NB4 (cell line): ENCODE measurements at places on chromosomes 12 and 14.
A peak's percentile ranks its signal among the peaks of the same experiment; 100 is the strongest.

GRCh38 chr12:92363295-92364146 is 217.9 kb upstream of the BTG1 start:
- DNase-seq, result no peak

DNA sequence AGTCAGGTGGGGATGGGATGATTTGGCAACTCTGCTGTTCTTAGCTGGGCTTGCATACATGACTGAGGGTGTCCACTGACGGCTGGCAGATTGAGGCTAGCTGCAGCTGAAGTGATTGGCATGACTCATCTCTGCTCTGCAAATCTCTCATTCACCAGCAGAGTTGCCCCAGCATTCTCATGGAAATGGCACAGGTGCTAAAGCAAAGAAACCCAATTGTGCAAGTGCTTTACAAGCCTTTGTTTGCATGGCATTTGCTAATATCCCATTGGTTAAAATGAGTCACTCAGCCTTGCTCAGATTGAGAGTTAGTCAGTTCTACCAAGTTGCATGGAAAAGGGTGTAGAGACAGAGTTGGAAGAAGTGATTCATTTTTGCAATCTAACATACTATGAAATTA is 389.7 kb upstream of the FAR2 start:
- DNase-seq, result peak; percentile 31

DNA sequence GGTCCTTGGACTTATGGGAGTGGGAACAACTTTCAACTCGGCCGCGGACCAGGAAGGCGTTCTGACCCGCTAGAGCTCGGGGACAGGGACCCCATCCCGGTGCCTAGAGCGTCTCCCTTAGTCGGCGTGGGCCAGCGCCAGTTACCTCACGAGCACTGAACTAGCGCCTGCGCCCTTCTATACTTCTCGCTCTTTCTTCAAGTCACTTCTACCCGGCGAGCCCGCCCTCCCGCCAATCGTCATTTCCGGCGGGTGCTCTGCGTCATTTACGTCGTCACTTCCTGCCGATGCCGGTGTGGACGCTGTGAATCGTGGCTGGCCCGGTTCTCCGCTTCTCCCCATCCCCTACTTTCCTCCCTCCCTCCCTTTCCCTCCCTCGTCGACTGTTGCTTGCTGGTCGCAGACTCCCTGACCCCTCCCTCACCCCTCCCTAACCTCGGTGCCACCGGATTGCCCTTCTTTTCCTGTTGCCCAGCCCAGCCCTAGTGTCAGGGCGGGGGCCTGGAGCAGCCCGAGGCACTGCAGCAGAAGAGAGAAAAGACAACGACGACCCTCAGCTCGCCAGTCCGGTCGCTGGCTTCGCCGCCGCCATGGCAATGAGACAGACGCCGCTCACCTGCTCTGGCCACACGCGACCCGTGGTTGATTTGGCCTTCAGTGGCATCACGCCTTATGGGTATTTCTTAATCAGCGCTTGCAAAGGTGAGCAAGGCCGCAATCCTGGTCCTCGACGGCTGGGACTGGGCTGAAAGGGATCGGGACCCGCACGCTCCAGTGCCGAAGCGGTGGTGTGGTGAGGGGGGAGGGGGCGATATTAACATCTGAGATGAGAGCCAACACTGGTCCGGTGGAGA is at the start of gene STRAP:
Gene STRAP, plus strand, starts transcription at position 270 of the 854 bp plus-strand sequence. Its CDS starts 321 bp downstream, at position 591.
- peak; percentile 97 for DNase-seq

GRCh38 chr12:10293570-10294227 is 14.0 kb upstream of the KLRD1 start:
- DNase-seq, result no peak

- no peak for DNase-seq
Observed at GRCh38 chr14:42378274-42378673, 771.6 kb downstream of the LRFN5 start.

- no peak for DNase-seq
Observed at GRCh38 chr12:53961025-53961761, 6.5 kb downstream of the HOXC12 start.

GRCh38 chr14:68322940-68323620 is 469.8 kb downstream of the ZFP36L1 start:
- DNase-seq, result no peak

DNA sequence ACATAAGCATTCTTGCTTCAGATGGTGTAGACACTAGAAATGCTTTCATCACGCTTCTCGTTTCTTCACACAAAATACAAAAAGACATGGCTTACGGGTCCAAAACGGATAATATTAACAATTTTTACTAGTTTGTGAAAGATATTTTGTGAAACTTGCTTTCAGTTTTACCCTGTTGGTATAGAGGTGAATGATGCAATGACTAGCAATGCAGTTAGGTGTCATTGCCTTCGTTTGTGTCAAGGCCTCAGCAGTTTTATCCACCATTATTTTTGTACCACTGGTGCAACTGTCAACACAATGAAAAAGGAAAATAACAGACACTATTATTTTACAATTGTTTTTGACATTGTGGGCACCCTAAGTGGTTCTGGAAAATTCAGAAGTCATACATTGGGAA is 323.0 kb downstream of the FLRT2 start:
- DNase-seq, result no peak

- no peak for DNase-seq
Observed at GRCh38 chr12:7634561-7634960, 31.1 kb downstream of the APOBEC1 start.

DNA sequence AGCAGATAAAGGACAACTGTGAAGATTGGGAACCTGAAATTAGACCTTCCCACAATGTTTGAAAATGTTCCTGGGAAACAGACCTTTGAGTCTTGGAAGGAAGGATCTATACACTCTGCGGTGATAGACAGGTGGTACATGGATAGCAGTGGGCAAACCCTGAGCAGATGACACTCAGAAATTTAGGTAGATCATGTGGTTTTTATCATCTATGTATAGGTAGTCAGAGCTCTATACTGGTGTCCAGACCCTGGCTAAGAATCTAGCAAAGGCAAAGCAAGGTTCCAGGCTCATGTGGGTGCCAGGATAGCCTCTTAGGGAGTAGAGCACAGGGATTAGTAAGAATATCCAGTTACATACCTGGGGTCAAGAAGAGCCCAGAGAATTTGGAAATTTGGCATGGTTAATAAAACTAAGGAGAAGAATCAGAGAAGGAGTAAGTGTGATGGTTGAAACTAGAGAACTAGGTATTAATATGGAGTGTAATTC is 331.2 kb upstream of the FBXO33 start:
- no peak for DNase-seq

DNA sequence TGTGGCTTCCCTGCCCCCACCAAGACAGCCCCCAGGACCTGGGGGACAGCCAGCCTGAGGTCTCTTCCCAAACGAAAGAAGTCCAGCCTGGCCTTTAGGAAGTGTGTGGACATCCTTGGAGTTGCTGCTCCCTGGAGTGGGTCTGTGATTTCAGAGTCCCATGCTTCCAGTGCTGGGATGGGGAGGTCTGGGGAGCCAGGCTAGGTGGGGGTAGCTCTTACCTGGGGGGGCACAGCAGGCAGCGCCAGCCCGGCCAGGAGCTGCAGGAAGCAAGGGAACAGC is 509 bp downstream of the PGF start:
- no peak for DNase-seq

GRCh38 chr12:112091563-112091962 is 17.0 kb downstream of the NAA25 start:
- no peak for DNase-seq

DNA sequence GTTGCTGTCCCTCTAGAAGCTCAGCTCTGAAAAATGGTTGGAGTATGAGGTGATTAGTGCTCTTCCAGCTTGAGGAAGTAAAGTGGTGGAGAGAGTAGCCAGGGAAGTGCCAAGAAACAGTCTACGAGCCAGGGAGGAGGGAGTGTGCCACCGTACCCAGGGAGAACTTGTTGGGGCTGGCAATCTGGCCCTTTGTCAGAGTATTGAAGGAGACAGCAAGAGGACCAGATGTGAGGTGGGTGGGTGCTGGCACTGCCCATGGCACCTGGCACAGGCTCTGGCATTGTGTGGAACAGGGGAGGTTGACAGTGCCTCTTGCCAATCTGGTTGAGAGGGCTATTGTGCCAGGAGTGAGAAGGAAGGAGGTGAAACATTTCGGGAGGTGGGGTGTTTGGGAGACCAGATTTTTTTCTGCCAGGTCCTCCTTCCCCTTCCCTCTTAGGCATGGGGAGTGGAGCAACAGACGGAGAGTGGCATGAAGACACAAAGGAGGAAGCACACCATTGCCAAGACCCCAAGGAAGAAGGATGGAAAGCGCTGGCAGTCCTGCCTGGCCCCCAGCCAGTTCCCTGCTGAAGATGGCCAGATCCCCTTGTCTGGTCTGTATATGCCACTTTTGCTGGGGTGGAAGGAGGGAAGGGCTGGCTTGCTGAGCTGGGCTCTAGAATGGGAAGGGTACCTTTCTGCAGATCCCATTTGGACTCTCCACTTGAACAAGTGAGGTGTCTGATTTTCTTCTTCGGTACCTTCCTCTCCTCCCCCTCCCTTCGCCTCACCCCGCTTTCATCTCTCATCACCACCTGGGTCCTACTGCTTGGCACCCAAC is 37.5 kb downstream of the ZFHX2 start:
- DNase-seq, result no peak

DNA sequence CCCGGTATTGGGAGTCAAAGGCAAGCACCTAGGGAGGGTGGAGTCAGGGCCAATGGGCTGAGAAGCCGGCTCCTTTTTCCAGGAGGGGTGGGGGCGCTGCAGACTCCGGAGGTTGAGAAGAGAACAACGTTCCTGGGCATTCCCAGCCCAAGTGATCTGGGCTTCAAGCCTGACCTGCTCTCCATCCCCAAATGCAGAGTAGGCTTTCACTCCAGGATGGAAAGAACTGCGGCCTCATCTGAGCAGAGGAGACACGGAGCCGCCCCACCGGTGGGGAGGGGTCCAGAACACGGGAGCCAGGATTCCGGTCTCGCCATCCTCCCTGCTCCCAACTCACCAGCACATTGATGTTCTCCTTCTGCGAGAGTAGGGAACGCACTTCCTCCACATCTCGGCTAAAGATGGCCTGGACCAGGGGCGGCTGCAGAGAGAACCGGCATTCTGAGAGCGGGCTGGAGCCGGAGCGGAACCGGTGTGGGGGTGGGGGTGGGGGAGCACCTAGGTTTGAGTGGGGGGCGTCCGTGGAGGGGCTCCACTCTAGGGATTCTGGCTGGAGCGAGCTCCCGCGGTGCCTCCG is 605 bp downstream of the ANKRD52 start:
- DNase-seq, result no peak

- no peak for DNase-seq
Observed at GRCh38 chr12:108254517-108255251, 84.4 kb downstream of the CMKLR1 start.

DNA sequence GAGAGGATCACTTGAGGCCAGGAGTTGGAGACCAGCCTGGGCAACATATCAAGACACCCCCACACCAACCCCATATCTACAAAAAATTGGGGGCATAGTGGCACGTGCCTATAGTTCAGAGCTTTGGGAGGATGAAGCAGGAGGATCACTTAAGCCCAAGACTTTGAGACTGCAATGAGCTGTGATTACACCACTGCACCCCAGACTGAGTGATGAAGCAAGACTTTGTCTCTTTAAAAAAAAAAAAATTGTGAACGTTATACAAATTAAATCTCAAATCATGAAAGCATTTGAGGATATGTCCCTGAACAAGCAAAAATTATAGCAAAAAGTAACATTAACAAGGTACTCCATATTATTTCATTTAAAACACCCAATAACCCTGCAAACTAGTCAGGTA is 2.9 kb downstream of the LRP6 start:
- peak; percentile 15 for DNase-seq

DNA sequence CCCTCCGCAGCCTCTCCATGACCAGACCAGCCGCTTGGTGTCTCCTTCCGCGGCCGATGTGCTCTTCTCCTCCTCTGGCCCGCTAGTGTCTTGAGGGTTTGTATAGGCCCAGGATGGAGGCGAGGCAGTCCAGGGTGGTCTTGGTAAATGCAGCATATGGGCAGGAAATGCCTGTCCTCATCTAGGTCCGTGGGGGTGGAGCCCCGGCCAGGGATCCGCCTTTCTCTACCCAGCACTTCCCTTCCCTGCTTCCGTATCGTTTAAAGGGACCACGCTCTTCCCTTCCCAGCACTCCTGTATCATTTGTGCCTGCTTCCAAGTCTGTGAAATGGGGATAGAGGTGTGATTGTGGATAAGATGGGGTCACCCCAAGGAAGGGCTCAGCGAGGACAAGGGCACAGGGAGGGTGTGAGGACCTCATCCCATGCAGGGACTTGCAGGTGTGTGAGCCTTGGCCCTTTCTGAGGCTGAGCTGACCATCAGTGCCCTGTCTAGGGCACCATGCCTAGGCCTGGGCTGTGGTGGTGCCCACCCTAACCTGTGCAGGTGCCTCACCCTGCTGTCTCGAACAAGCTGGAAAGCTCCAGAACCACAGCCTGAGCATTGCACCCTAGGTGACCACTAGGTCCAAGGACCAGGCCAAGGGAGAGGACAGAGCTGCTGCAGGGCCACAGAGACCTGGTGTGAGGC is 326.8 kb upstream of the RTL1 start:
- no peak for DNase-seq

DNA sequence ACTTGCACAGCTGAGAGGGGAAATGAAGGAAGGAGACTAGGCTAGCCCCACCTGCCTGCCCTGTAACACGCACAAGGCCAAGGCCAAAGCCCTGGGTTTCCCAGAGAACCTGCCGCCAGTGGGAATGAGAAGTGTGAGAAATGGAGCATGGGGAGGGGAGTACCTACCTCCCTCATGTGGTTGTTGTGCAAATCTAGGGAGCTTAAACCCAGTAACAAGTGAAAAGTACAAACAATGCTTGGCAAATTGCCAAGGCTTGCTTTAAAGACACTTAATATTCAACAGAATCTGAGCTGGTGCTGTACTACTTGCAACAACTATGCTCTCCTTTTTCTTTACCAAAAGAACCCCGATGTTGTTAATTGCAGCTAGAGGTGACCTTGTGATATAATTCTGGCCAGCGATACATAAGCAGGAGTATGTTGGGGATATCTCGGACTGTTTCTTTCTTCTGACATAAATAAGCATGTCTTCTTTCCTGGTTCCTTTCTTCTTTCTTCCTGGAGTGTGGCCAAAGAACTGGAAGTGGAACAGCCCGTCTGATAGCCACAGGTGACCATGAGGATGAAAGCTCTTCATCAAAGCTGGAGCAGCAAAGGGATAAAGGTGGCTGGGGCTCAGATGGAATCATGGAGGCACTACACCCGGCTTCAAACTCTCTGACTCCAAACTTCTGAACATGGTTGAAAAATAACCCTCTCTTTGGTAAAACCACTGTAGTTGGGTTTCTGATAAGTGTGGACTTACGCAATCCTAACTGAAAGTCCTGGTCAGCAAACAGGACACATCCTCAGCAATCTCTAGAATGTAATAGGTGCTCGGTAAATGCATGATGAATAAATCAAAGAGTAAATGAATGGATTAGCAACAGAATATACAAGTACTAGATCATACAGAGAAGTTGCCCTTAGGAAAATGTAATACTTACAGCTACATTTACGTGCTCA is 207.9 kb downstream of the NUAK1 start:
- peak; percentile 10 for DNase-seq

GRCh38 chr14:96051642-96052540 is 12.7 kb downstream of the C14orf132 start:
- DNase-seq, result peak; percentile 16

- DNase-seq, result peak; percentile 24
Observed at GRCh38 chr12:55996715-55997534, at the start of gene SUOX. TSS of gene SUOX (plus strand) at chr12:55997276. CDS start at chr12:56002222, 4,946 bp downstream.
